Stimulated activated CD8-positive, alpha-beta memory T cell treated with anti-CD3 and anti-CD28 coated beads, Interleukin-7, amount 100 ng/mL, for 4 hours (primary cell): ENCODE measurements at places on chromosomes 16 and 17.

GRCh38 chr17:81245665-81246342 is 6.7 kb downstream of the NDUFAF8 start:
- no peak for DNase-seq

- no peak for DNase-seq
Measured at GRCh38 chr16:6300523-6300922, 1032.1 kb upstream of the RBFOX1 start.

DNA sequence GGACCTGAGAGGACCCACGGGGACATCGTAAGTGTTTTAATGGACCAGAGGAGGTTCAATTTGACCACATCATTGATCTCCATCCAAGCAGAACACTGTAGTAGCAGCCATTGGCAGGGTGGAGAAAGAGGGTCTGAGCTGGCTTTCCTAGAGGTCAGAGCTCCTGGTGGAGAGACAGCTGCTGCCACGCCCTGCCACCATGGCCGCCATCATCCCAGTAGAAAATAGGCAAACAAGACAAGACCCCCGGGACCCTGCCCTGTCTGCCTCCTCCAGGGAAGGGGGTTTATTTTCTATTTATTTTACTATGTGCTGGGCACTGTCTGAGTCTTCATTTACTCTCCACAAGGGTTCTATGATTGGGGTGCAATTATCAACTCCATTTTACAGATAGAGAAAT is 11.4 kb upstream of the ITGA3 start:
- no peak for DNase-seq

GRCh38 chr17:42684929-42685556 is 2.7 kb downstream of the CNTNAP1 start:
- no peak for DNase-seq

DNA sequence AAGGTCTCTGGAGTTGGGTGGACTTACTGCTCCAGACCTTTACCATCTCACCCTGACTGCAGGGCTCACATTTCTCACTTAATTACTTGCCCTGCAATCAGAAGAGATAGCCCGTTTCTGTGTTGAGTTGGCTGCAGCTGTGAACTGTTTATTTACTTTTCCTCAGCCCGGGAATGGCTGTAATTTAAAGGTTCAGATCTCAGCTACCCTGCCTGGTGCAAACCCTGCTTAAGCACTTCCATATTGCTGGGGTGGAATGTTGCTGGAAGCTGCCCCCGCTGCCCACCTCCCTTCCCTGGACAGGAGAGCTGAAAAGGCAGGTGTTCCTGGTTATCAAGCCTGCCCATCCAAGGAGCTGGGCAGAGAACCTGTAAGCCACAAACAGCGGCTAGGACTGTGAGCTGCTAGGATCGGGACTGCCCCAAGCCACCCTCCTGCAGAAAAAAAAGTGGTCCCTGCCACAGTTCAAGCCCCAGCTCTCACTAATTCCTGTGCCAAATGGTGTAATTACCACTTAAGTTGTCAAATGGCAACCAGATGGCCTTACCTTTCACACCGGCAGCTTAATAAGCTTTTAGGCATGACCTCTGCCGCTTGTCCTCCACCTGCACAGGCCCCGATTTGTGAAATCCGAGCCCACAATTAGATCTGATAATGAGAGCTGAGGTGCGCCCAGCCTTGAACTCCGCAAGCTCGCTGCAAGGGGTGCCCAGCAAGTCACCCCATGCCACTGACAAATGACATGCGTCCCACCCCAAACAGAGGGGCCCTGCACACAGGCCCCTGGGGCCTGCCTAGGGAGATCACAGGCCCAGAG is 269.8 kb downstream of the C16orf95 start:
- DNase-seq = no peak

DNA sequence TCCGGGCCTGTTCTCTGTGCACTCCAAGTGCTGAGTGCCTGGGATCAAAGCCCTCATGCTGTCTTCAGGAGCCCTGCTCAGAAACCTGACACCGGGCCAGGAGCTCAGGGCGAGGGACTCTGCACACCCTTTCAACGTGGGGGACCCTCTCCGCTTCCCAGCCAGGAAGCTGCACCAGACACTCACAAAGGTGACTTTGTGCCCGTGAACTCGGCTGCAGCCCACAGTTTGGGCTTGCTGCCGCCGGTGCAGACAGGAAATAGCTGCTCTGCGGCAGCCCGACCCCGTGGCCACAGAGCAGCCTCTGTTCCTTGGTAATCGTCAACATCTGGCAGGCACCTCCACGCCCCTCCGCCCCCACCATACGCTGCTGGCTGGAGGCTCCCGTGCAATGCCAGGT is 93.4 kb upstream of the METRNL start:
- peak; percentile 37 for DNase-seq

DNA sequence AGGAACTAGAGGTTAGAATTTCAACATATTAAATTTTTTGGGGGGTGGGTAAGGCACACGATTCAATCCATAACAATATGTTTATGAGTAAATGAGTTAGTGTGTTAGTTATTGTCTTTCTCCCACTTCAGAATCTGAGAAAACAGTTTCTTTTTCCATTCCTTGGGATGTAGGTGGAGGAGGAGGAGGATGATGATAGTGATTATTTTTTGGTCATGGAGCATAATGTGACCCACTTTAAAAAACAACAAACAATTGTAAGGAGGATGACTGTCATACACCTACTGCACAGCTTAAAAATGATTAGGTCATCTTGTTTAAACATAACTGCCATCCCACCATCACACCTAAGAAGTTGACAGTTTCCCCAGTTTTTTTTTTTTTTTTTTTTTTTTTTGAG is 148.7 kb downstream of the CDRT15L2 start:
- DNase-seq = no peak
